Spinal cord (tissue), 10 donors: ENCODE measurements at places on chromosomes 5 and 9. TPM values are rescaled to one million over a fixed set of nuclear protein-coding genes. Genes with fewer than 3 reads are reported as not detected.

DNA sequence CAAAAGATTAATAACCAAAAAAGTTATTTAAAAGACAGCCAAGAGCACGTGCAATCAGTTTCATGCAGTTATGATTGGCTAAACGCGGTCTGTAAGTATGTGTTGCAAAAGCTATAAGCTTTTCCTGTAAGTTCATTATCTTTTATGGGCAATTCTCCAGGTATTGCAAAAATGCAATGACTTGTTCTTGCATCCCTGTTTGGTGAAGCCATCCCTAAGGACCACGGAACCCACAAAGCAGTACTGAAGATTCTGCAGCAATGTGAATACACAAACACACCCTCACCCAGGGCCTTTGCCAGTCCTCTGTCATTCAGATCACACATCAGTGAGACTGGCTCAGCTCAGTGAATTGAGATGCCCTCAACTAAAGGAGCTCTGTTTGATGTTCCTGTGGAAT, 11.4 kb downstream of the GCNT4 start:
- DNase-seq = no peak

DNA sequence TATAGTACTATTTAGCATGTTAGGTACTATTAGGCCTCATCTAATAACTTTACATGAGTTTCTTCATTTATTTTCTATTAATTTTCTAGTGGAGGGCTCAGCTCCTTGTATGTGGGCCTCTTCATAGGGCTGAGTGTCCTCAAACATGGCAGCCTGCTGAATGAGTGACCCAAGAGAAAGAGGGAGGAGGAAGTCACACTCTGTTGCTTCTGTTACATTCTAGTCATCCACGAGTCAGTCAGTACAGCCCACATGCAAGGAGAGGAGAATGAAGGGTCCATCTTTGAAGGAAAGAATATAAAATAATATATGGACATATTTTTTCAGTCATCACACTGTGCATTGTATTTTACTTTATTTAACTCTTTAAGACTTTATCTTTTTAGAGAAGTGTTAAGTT, 66.6 kb upstream of the NR3C1 start:
- no peak for DNase-seq

DNA sequence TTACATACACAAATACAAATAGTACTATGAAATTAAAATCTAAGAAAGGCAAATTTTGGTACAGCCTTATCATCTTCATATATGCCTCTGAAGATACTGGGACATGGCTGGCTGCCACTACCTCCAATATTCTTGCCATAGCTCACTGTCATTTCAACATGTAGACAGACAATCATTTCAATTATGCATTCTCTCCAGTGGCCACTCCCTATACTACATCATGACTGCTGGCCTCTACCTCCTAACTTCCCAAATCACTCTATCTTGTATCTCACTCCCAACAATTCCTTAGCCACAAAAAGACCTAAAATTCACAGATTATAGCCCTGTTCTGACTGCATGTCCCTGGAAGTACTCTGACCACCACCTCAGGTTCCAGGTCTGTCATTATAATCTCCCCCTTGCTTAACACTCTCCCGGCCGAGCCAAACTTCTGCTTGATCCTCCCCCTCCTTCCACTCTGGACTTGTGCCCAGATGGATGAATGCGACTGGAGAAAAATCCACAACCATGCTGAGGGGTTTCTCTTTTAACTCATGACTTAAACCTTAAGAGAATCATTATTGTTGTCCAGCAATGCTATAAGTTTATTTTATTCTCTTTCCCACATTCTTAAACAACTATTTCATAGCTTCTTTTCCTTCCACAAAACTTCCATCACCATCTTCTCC, 225.3 kb upstream of the TLE4 start:
- peak; percentile 8 for DNase-seq

DNA sequence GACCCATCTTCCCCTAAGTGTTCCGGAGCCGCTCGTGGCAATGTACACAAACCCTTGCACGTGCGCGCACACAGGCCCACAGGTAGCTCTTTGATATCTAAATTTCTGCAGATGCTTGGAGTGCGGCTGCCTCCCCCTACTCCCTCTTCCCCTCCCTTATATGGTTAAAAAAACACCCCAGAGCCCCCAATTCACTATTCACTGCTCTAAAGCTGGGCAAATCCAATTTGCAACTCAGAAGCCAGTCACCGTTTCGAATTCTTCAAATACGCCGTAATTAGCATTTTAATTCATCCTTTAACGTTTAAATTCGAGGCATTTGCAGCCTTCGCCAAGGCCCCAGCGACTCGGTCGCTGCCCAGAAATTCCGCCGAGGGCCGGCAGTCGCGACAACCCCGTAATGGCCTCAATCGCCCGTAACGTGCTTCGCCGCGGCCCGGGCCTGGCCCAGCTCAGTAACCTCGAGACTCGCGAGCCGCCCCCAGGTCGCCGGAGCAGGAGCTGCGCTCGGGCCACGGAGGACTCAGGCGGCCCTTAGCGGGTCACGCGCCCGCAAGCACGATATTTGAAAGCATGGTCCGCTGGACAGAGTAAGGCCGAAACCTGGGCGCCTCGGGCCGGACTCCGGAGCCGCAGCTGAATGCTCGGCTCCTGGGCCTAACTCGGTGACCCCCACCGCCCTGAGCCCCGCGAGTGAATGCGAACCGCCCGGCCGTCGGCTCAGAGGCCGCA, 1.3 kb downstream of the IRX2 start:
- no peak for DNase-seq

DNA sequence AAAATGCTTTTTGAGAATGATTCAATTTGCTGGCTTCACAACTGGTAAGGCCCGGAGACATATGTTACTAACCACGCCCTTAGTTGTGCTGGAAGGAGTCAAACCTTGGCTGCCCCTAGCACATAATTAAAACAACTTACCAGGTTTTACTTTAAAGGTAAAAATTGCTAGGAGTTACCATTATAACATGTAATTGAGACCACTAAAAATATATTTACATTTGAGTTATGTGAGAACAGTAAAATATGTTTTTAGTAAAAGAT, 435.6 kb upstream of the CDH9 start:
- DNase-seq = no peak

DNA sequence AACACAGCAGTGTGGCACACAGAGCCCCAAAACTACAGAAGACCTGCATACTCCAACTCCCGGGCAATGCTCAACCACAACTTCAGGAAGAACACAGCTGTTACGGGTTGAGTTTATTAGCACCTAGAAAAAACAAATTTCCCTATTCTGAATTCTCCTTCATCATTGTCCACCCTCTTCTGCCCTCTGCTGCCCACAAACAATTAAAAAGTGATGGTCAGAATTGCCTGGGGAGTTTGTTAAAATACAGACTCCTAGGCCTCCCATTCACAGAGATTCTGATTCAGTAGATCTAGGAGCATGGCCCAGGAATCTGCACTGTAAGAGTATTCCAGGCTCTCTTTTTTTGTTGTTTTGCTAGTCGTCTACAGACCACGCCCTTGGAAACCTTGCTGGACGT, 310.6 kb downstream of the NDUFS4 start:
- DNase-seq = no peak

GRCh38 chr9:86353655-86354010, 577 bp downstream of the TUT7 start:
- DNase-seq = no peak

DNA sequence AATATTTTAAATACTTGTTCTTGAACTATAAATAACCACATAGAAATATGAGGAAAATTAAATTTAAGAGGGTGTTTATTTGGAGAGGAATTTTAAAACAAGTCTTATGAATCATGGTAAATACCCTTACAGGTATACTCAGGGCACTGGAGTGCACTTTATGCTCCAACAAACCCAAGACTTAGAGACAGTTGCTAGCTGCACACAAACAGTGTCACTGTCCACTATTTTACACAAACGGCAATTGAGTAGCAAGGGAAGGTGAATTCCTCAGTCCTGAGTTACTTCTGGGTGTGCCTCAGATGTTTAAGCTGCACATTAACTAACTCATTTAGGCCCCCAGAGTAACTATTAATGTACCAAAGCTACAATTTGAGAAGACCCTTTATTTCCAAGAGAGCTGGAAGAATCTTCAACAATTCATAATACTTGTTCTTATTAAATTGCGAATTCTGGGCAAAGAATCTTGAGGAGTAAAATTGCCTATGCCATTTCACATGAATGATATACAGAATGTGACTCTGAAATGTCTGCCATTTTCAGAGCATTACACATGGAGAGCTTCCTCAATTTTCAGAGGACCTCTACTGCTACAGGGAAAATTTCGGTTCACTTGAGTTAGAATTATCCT, 371.2 kb downstream of the PDE4D start:
- no peak for DNase-seq

- no peak for DNase-seq
Measured at GRCh38 chr5:98776066-98776705, 2.7 kb downstream of the RGMB start.

Gene FOXD4L5
- polyA plus RNA-seq = 0.81 TPM

Gene PANK3
- 76.2 TPM for polyA plus RNA-seq

Gene BTNL3
- polyA plus RNA-seq = not detected

Gene SPOCK1
- polyA plus RNA-seq = 167 TPM

Gene NTNG2
- polyA plus RNA-seq = 9.4 TPM

Gene TMC1
- 1.4 TPM for polyA plus RNA-seq

Gene THBS4
- polyA plus RNA-seq = 25.9 TPM

Gene WDR38
- polyA plus RNA-seq = 10.8 TPM
